T-helper 17 cell (primary cell): ENCODE measurements at places on chromosomes 1 and 21. TPM values are rescaled to one million over a fixed set of nuclear protein-coding genes. Genes with fewer than 3 reads are reported as not detected.

The CLCNKB gene
- total RNA-seq: not detected

The HLX gene
- 0.26 TPM for total RNA-seq

The CD84 gene
- 66.2 TPM for total RNA-seq

The LDLRAD1 gene
- total RNA-seq: not detected

The SPATA21 gene
- total RNA-seq: not detected

The RAB42 gene
- total RNA-seq: not detected

The APCS gene
- not detected for total RNA-seq

The IL20 gene
- not detected for total RNA-seq

The PGLYRP3 gene
- not detected for total RNA-seq

The SYDE2 gene
- 2.7 TPM for total RNA-seq

The RAB4A gene
- 47.2 TPM for total RNA-seq

The UROD gene
- 51.9 TPM for total RNA-seq

The TMEM200B gene
- total RNA-seq: not detected

The ACTA1 gene
- total RNA-seq: not detected

The DFFB gene
- 14.9 TPM for total RNA-seq

The MRPL39 gene
- 8.9 TPM for total RNA-seq

The ARMH1 gene
- 56.8 TPM for total RNA-seq

The ATPAF1 gene
- 21.5 TPM for total RNA-seq

The METTL25B gene
- total RNA-seq: 21.6 TPM

The OR2T2 gene
- total RNA-seq: 0.15 TPM

The NTPCR gene
- 15.1 TPM for total RNA-seq

The PDZK1IP1 gene
- not detected for total RNA-seq

The LAMB3 gene
- total RNA-seq: 0.37 TPM

The SLAMF8 gene
- total RNA-seq: 0.44 TPM

The NUDT4B gene
- total RNA-seq: not detected

The MEAF6 gene
- total RNA-seq: 58.0 TPM

The DSCAM gene
- not detected for total RNA-seq

The FALEC gene
- 1.1 TPM for total RNA-seq

The TSSK3 gene
- total RNA-seq: not detected

The CHODL gene
- total RNA-seq: not detected
